CD4-positive, alpha-beta memory T cell (primary cell): ENCODE measurements at places on chromosomes 11 and 22.

GRCh38 chr11:118635237-118635591, 27.8 kb downstream of the PHLDB1 start:
- DNase-seq = no peak

DNA sequence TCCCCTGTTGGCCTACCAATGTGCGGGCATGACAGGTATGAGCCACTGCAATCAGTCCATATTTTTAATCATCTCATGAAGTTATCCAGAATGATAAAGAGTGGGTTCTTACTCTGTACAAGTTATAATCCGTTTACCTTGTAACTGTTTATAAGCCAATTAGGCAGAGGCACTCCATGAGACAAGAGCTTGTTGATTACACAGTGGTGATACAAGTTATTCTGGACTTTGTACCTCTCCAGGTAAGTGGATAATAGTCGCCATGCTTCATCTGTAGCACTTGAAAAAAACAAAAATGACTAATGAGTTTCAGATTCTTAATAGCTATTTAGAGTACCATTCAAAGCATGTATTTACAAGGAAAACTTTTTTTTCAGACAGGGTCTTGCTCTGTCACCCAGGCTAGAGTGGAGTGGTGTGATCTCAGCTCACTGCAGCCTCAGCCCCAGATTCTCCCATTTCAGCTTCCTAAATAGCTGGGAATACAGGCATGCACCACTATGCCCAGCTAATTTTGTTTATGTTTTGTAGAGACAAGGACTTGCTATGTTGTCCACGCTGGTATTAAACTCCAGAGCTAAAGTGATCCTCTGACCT, 17.7 kb upstream of the FNBP4 start:
- DNase-seq = no peak

DNA sequence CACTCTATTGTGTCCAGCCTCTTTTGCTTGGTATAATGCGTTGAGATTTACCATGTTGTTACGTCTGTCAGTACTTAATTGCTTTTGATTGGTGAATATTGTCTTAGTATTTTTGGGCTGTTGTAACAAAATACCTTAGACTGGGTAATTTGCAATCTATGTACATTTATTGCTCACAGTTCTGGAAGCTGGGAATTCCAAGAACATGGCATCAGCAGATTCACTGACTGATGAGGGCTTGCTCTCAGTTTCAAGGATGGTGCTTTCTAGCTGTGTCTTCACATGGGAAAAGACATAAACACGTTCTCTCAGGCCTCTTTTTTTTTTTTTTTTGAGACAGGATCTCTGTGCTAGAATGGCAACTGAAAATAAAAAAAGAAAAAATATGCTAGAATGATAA, 46.7 kb upstream of the INCENP start:
- DNase-seq = no peak

DNA sequence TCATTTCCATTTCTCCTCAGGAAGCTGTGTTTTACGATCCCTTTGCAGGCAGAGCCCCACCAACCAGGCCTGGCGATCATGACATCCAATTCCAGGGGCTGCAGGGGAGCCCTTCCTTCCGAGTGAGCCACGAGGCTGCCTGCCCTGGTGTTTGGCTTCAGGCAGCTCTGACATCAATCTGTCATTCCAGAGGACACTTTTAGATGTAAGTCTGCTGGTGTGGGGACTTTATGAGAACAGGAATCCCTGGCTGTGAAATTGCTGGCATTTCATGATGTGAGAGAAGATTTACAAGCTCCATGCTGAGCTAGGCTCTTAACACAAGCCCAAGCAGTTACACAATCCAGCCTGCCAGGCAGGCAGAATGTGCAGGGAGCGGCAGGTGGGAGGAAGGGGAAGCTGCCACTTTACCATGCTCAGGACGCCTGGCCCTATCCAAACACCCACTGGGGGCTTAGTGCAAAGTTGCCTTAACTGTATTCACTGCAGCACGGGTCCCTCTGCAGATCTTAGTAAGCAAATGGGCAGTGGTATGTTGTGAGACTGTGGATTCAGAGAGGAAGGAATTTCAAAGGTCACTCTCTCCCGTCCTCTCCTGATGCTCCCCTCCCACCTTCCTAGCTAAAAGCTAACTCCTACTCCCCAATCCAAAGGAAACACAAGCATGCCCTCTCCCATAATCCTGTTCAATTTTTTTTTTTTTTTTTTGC, 43.4 kb upstream of the MICAL2 start:
- DNase-seq = no peak

GRCh38 chr22:25698978-25699377, 43.0 kb upstream of the MYO18B start:
- no peak for DNase-seq
